Mammary epithelial cell (primary cell): ENCODE measurements at places on chromosomes 11 and 22. TPM values are rescaled to one million over a fixed set of nuclear protein-coding genes. Genes with fewer than 3 reads are reported as not detected.

The NFAM1 gene
- total RNA-seq: not detected in 2 replicates

The DMC1 gene
- total RNA-seq: 0.50 TPM

The PATE2 gene
- total RNA-seq: not detected in 2 replicates

The NXPE1 gene
- total RNA-seq: not detected

The OR51F2 gene
- total RNA-seq: not detected in 2 replicates

The HORMAD2 gene
- total RNA-seq: not detected in 2 replicates

The CARNS1 gene
- 0.12 TPM in 1 of 2 replicates, not detected in the other for total RNA-seq

The FBLN1 gene
- total RNA-seq: 173 TPM

The SYT8 gene
- 65.5 and 103 TPM in 2 replicates for total RNA-seq

The FERMT3 gene
- total RNA-seq: 0.83 and 1.9 TPM in 2 replicates

The TRPC6 gene
- 0.13 and 0.16 TPM in 2 replicates for total RNA-seq

The CRYBB2 gene
- 0.43 and 0.49 TPM in 2 replicates for total RNA-seq

The GAB4 gene
- total RNA-seq: not detected in 2 replicates

The MMP12 gene
- total RNA-seq: not detected

The ADM gene
- 74.6 and 80.5 TPM in 2 replicates for total RNA-seq

The NNMT gene
- total RNA-seq: 605 TPM

The CARD16 gene
- 2.2 TPM for total RNA-seq

The GLYAT gene
- not detected in 2 replicates for total RNA-seq

The KCNJ1 gene
- not detected in 2 replicates for total RNA-seq

The NXPE2 gene
- not detected for total RNA-seq

The GAS2L1 gene
- 15.8 TPM for total RNA-seq

The DRD2 gene
- 3.7 and 6.8 TPM in 2 replicates for total RNA-seq

The ANAPC15 gene
- total RNA-seq: 59.0 and 64.8 TPM in 2 replicates

The TMEM191B gene
- total RNA-seq: 1.7 TPM in 1 of 2 replicates, not detected in the other

The LYVE1 gene
- not detected in 2 replicates for total RNA-seq

The SLC25A22 gene
- total RNA-seq: 7.3 TPM

The GGT5 gene
- total RNA-seq: under 0.01 TPM

The KRTAP5-10 gene
- not detected in 2 replicates for total RNA-seq

The CTSW gene
- total RNA-seq: not detected

The TBX10 gene
- total RNA-seq: not detected in 2 replicates

The HYOU1 gene
- total RNA-seq: 160 TPM

The ANO9 gene
- total RNA-seq: 11.3 TPM

The CALCA gene
- total RNA-seq: 0.48 TPM in 1 of 2 replicates, not detected in the other

The OSM gene
- total RNA-seq: not detected in 2 replicates

The PAMR1 gene
- 7.6 and 10.3 TPM in 2 replicates for total RNA-seq

The PC gene
- 52.0 TPM for total RNA-seq

The TBX1 gene
- 0.17 TPM for total RNA-seq

The SLC22A12 gene
- not detected in 2 replicates for total RNA-seq

The SLC35F2 gene
- total RNA-seq: 26.5 and 35.3 TPM in 2 replicates

The USP35 gene
- 13.3 TPM for total RNA-seq

The ELFN2 gene
- under 0.01 TPM for total RNA-seq

The TYR gene
- total RNA-seq: not detected in 2 replicates

The TRIM6 gene
- 6.0 TPM for total RNA-seq

The OR10A2 gene
- not detected for total RNA-seq

The GP1BB gene
- 1.5 TPM for total RNA-seq

The TSGA10IP gene
- total RNA-seq: not detected

The SPINDOC gene
- total RNA-seq: 20.5 and 24.4 TPM in 2 replicates

The ARHGAP20 gene
- total RNA-seq: 0.17 TPM

The TMPRSS4 gene
- total RNA-seq: 0.67 TPM

The BARX2 gene
- total RNA-seq: 0.17 TPM

The OR8D4 gene
- 0.33 TPM for total RNA-seq
